Activated T-cell treated with anti-CD3 and anti-CD28 coated beads for 4 hours (primary cell): ENCODE measurements at places on chromosomes 4 and X.

DNA sequence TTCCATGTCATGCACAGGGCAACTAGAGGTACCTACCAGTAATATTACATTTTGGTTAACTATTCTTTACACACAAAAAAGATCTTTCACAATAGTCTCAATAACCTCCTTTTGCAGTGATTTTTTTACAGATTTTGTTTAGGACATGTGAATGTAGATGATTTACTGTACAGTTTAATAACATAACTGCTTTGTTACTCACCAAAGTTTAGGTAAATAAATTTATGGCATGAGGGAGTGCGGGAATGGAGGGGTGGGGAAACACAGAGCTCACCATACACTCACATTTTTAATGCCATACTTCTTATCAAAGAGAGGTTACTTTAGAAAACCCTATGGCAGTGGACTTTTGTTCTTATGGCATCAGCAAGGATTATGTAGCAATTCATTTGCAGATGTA, 93.1 kb upstream of the TEX13A start:
- no peak for DNase-seq

GRCh38 chr4:168269896-168270295, 48.7 kb downstream of the DDX60 start:
- DNase-seq: no peak

GRCh38 chr4:178086320-178086719, 644.1 kb upstream of the AGA start:
- no peak for DNase-seq

GRCh38 chr4:169079942-169080827, 70.1 kb upstream of the CBR4 start:
- DNase-seq: no peak

GRCh38 chrX:83326539-83326938, 181.6 kb upstream of the POU3F4 start:
- DNase-seq: no peak

DNA sequence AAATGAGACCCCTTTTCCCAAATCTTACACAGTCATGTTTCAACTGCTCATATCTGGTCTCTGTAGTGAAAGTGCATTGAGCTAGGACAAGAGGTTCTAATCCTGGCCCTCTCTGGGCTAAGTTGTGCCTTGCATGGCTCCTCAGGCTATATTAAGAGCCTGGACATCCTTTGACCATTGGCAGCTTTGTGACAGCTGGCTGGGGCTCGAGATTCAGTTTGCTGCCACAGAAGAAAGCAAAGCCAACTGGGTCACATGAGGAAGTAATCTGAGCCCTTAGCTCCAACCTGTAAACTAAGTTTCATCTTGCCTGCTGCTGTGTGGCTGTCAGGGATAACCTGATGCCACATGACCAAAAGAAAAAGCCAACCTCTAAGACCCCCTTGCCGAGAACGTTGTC, 51.8 kb upstream of the JADE1 start:
- no peak for DNase-seq

GRCh38 chr4:92304121-92304520, 355 bp downstream of the GRID2 start:
- DNase-seq: no peak

GRCh38 chr4:147367891-147368290, 113.0 kb upstream of the EDNRA start:
- no peak for DNase-seq

DNA sequence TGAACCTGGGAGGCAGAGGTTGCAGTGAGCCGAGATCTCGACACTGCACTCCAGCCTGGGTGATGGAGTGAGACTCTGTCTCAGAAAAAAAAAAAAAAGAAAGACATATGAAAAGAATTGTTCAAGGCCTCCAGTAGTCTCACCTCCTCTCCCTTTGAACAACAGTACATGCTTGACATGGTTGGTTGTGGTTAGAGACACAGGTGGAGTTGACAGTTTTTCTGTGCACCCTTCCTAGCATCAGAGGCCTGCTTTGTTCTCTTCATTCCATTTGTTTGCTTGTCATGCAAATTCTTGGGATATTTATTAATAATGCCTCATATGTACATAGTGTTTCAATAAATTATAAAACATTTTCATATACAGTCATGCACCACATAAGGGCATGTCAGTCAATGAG, 18.3 kb upstream of the PDCL2 start:
- DNase-seq: no peak

DNA sequence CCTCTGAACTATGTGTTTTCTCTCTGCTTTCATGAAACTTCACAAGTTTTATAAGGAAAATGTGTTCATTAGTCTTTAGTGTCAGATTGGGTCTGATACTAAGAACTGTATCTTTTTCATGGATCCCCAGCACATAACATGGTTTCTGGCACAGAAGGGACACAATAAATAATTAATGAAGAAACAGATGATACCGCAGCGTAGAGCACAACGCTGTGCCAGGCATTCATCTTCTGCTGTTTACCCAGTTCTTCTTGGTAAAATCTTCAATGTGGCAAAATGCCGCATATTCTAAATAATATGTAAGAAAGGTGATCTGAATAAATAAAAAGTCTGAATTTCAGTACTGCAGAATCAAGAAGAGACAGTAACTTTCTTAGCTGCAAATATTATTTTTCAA, 12.3 kb downstream of the SCARB2 start:
- no peak for DNase-seq

DNA sequence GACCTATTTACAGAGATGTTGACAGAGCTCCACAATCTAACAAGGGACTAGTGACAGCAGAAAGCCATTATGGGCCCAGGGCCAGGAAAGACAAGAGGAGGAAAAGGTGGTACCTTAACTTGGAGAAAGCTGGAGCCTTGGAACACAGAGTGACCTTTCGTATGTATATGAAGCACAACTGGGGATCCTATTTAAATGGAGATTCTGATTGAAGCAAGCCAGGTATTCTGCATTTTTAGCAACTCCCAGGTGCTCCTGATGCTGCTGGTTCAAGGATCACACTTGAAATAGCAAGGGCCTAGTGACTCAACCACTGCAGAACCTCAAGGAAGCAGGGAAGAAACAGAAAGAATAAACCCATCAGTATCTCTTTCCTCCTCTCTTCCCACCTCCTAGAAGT, 99.4 kb downstream of the TMEM47 start:
- no peak for DNase-seq

DNA sequence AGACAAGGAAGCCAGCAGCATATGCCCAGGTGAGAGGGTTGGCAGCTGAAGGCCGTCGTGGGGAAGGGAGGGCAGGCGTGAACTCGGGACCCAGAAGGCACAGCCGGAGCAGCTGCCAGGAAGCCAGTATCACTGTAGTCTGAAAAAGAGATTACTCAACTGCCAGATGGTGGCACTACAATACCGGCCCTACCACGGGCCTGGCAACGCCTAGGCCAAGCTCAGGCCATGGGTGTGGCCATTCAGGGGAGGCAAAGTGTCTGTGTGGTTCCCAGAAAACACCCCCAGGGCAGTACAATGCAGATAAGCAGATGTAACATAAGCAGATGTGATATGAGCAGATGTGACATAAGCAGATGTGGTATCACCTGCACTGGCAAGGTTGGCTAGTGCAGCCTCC, 236.0 kb downstream of the AFAP1 start:
- DNase-seq: no peak

- no peak for DNase-seq
Measured at GRCh38 chr4:24053934-24054333, 164.1 kb upstream of the PPARGC1A start.

GRCh38 chr4:162700358-162700757, 466.3 kb downstream of the NAF1 start:
- DNase-seq: no peak

DNA sequence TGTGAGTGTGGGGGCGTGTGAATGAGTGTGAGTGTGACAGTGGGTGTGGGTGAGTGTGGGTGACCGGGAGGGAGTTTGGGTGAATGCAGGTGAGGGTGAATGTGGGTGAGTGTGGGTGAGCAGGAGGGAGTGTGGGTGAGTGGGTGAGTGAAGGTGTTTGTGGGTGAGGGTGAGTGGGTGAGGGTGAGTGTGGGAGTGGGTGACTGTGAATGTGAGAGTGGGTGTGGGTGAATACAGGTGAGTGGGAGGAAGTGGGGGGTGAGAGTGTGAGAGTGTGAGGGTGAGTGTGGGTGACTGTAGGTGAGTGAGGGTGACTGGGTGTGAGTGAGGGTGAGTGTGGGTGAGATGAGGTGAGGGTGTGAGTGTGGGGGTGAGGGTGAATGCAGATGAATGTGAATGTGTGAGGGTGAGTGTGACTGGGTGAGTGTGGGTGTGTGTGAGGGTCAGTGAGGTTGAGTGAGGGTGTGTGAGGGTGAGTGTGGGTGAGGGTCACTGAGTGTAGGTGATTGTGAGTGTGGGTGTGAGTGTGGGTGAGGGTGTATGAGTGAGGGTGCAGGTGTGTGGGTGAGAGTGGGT, 1677.3 kb upstream of the TENM3 start:
- no peak for DNase-seq

DNA sequence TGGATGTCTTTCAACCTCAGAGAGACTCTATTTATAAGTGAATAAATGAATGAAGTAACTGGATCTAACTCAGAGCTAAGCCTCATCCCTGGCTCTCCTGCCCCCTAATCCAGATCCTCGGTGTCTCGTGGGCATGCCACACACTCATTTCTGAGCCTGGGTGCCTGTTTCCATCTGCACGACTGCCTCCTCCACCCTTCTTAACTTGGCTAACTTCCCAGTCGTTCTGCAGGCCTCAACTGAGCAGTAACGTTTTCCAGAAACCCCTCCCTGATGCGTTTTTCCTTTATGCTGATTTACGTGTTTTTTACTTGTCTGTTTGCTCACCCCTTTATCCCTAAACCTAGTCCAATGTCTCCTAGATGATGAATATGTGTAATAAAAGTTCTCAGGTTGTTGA, 186.9 kb upstream of the HS3ST1 start:
- DNase-seq: no peak

DNA sequence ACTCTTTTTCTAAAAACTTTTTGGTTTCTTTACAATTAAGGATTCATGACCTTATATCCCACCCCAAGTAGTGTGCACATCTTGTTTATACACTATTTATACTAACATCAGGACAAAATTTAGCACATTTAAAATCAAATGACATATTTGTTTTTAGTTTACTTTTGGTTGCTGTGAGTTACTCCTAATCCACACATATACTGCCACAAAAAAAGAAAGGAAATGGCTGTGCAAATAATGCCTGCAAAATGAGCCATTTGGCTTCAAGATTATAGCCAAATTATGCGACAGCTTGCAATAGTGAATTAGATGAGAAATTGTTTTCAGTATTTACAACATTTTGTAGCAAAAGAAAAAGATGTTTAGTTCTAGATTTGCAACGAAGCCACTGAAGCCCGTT, 10.4 kb upstream of the ARHGEF38 start:
- no peak for DNase-seq

DNA sequence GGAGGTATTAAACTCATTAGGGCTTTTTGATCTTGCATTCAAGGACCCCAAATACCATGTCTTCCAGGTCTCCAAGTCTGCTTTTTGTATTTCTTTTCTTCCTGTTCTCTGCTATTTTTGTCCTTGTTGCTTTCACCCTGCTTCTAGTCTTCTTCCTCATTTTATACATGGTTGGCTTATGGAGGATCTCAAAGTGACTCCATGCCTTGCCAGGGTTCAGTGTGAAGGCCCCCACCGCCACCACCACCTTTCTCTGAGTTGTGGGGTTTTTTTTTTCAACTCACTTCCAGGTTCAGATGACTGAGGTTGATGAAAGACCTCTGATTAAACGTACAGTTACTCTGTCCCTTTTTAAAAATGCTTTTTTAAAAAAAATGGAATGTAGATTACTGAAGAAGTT, 96.3 kb downstream of the MAML3 start:
- no peak for DNase-seq
